ENCODE measurements at places on chromosomes 2 and 18.

- no peak for DNase-seq
Measured at GRCh38 chr2:232117413-232117812, 155.9 kb downstream of the DIS3L2 start.

- no peak for DNase-seq
Measured at GRCh38 chr2:94873362-94874276, 2.4 kb downstream of the TEKT4 start.

- DNase-seq: no peak
Measured at GRCh38 chr2:205892251-205892655, 193.7 kb downstream of the INO80D start.

- DNase-seq: no peak
Measured at GRCh38 chr18:30748541-30748940, 294.0 kb downstream of the DSC3 start.

- no peak for DNase-seq
Measured at GRCh38 chr18:26432651-26433424, 115.5 kb downstream of the KCTD1 start.

GRCh38 chr2:109676346-109676902, 62.3 kb downstream of the SOWAHC start:
- DNase-seq: no peak

DNA sequence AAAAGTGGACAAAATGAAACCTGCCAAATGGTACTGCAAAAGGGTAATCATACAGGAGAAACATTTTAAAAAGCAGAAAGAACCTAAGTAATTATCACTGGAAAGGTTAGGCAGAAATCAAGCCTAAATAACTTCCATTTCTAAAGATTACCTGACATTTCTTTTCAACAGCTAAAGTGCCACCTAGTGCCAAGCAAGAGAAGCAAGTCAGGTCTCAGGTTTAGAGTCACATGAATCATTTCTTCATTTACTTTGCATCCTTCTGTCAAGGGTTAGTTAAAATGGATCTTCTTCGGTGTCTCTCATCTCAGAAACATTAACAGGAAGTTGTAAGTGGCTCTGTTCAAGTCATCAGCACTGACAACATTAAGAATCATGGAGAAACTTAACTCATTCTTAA, 90.3 kb downstream of the AKAIN1 start:
- no peak for DNase-seq

- no peak for DNase-seq
Measured at GRCh38 chr2:62573936-62574335, 67.9 kb upstream of the TMEM17 start.

- no peak for DNase-seq
Measured at GRCh38 chr2:161208527-161209139, 48.4 kb downstream of the TANK start.

DNA sequence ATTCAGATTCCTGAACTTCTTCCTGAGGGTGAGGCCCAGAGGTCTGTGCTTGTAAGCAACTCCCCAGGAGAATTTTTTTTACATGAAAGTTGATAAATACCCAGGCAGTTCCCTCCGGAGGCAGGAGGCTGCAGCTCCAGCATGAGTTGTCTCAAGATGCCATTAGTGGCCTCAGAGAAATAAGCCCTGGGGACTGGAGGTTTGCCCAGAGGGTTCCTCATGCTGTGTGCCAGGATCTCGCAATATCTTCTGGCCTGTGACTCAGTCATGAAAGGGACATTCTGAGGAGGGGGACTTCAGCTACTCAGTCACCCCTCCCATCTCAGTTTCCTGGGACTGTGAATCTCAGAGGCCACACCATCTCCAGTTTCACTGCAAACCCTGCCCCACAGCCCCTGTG, 49.9 kb downstream of the LYPD1 start:
- DNase-seq: no peak

DNA sequence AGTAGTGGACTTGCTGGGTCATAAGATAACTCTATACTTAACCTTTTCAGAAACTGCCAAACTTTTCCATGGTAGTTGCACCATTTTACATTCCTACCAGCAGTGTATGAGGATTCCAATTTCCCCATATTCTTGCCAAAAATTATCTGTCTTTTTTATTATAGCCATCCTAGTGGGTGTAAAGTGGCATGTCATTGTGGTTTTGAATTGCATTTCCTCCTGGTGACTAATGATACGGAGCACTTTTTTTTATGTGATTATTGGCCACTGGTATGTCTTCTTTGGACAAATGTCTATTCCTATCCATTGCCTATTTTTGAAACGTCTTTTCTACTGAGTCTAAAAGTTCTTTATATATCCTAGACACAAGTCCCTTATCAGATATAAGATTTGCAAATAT, 44.3 kb downstream of the CACNB4 start:
- no peak for DNase-seq

- no peak for DNase-seq
Measured at GRCh38 chr2:221397187-221397586, 174.9 kb downstream of the EPHA4 start.

All from effector memory CD8-positive, alpha-beta T cell (primary cell).